Stimulated activated CD4-positive, alpha-beta T cell treated with anti-CD3 and anti-CD28 coated beads, Interleukin-4, amount 100 ng/mL, for 24 hours (primary cell): ENCODE measurements at places on chromosomes 4 and X.
A peak's percentile ranks its signal among the peaks of the same experiment; 100 is the strongest.

GRCh38 chrX:93791304-93791703 lies 117.3 kb downstream of the FAM133A start:
- no peak for DNase-seq

DNA sequence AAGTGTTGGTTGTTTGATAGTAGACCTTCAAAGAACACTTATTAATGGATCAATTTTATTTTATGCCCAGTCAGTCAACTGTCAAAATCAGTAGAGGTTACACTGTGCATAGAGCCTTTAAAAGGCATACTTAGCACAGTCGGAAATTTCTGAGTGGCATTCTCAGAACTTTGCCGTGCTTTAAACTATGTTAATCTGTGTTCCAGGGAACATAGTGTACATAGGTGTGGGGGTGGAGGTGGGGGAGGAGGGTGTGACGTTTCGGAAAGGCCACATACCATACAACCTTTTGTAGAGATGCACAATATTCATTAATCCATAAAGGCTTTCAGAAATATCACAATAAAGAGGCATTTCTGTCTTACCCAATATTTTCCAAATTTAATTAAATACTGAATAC lies 75.8 kb downstream of the RS1 start:
- no peak for DNase-seq

DNA sequence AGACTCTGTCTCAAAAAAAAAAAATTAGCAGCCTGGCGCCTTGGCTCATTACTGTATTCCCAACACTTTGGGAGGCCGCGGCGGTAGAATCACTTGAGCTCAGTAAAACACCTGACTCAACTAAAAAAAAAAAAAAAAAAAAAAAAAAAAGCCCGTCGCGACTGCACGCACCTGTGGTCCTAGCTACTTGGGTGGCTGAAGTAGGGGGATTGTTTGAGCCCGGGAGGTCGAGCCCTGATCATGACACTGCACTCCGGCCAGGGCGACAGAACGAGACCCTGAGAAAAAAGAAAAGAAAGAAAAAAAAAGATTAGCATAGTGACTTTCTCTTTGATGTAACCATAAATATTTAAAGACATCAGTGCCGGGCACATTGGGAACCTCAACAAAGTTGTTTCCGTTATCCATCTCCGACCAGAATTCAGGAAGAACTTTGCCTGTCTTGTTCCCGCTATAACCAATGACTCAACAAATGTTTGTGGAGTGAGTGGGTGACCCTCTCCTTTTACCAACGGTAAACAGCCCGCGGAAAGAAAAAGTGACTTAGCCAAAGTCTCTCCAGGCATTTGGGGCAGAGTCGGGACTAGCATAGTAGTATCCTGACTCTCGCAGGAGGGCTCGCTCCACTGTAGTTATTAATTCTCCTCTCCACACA lies 553 bp upstream of the MED28 start:
- peak; percentile 8 for DNase-seq

DNA sequence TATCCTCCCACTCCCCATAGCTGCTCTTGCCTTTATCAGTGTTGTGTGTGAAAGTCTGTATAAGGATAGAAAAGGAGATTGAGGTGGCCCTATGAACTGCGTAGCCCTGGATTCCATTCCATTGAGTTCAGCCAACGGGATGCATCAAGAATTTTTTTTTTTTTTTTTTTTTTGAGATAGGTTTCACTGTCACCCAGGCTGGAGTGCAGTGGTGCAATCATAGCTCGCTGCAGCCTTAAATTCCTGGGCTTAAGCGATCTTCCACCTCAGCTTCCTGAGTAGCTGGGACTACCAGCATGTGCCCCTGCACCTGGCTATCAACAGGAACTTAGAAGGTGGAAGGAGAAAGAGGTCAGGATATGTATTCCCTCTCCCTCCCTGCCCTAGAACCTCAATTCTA lies 187.2 kb upstream of the SPRY1 start:
- DNase-seq: no peak

DNA sequence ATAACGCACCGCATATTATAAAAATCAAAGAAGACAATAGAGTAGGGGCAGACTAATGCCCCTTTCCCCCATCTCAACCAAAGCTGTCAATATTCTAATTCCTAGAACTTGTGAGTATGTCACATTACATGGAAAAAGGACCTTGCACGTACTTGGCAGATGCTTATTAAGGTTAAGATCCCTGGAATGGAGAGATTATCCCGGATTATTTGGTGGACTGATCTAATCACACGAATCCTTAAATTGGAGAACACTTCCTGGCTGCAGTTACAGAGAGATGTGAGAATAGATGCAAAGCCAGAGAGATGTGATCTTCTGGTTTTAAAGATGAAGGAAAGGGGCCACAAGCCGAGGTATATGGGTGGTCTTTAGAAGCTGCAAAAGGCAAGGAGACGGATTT lies 548.7 kb downstream of the SPRY1 start:
- DNase-seq: no peak

DNA sequence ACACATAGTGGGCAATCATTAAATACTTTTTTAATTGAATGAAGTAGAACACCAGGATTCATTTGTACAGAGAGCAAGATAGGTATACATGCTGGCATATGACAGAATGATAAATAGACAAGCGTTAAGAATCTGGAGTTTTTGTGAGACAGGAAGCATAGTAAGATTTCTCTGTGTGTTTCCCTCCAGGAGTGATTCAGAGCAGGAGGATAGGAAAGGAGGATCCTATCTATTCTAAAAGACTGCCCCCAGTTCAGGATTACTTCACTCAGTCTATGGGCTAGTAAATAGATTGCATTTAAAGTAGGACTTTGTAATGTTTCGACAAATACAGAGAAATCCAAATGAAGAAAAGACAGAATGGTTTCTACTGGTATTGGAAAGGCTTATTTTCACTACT lies 423.7 kb downstream of the PDGFC start:
- no peak for DNase-seq

DNA sequence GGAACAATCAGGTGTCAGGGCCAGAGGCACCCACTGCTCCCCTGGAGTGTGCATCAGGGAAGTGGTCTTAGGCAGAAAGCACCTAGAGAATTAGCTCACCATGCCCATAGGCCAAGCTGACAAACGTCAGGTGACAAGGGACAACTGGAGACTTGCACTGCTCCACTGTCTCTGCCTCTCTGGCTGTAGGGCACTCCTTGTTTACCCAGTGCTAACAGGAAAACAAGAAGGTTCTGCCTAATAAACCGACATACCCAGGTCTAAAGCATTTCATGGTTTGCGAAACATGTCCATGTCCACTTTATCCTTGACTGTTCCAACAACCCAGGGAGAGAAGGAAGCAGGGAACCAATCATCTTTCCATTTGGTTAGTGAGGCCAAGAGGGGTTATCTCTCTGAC lies 92.5 kb upstream of the MAMLD1 start:
- DNase-seq: no peak

GRCh38 chr4:95510145-95510544 lies 38.6 kb downstream of the UNC5C start:
- DNase-seq: no peak

DNA sequence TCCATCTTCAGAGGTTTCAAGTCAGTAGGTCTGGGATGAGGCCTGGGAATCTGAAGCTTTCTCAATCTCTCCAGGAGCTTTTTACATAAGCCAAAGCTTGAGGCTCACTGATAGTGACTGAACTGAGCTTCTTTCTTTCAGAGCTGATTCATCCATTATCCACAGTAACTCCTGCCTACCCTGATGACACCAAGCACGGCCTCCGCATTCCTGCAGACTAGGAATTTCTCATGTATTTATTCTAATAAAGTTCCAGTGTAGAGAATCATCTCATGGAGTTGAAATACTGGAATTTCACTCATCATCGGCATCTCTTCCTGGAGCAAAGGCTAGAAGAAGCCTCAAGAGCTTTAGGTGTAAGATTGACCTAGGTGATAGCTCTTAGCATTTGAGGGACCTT lies 12.1 kb upstream of the DCTD start:
- no peak for DNase-seq

GRCh38 chrX:70009970-70010369 lies 39.8 kb downstream of the AWAT2 start:
- no peak for DNase-seq

DNA sequence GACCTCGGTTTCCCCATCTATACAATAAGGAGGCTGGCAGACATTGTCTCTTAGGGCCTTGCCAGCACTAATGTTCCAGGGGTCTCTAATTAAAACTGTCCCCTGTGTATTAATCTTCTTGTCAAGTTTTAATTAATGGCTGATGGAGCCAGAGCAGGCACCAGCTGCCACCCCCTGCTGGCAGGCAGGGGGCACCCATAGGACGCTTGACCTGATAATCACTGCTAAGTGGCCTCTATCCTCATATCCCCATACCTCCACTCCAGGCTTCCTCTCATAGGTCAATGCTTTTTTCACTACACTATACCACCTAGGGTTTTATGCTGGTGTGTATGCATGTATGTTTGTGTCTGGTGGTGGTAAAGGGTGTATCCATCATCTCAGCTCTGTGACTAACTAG lies 89.4 kb downstream of the EFNB1 start:
- no peak for DNase-seq

- no peak for DNase-seq
Observed at GRCh38 chrX:118736394-118737010, 9.1 kb downstream of the IL13RA1 start.

- no peak for DNase-seq
Observed at GRCh38 chr4:185232370-185232769, 23.0 kb downstream of the SNX25 start.

- no peak for DNase-seq
Observed at GRCh38 chrX:22073928-22074327, 41.8 kb downstream of the PHEX start.

GRCh38 chrX:150873616-150874015 lies 24.9 kb downstream of the CD99L2 start:
- no peak for DNase-seq

DNA sequence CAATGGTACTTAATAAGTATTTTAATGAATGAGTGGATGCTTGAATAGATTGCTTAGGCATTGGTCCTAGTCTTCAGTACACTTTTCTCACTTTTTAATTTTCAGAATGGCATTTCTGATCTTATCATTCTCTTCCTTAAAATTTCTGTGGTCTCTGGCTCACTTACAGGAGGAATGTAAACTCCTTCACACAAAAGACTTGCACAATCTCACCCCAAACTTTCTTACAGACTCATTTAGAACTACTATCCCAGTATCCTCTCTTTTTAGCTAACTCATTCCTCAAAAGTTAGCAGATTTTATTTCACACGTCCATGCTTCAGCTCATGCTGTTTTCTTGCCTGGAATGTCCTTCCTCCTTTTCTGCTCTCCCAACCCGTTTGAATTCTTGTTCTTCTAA lies 350.1 kb downstream of the GRXCR1 start:
- no peak for DNase-seq

- no peak for DNase-seq
Observed at GRCh38 chr4:48642421-48643374, 137.4 kb downstream of the FRYL start.
